ENCODE measurements at places on chromosomes 3 and 15. TPM values are rescaled to one million over a fixed set of nuclear protein-coding genes. Genes with fewer than 3 reads are reported as not detected.

Gene PTX3
- 684 TPM for total RNA-seq

Gene ITGA11
- total RNA-seq, result 0.14 TPM

Gene SPINT1
- 0.93 TPM for total RNA-seq

Gene GMPPB
- 42.0 TPM for total RNA-seq

Gene PPM1L
- 4.5 TPM for total RNA-seq

Gene SMCO1
- total RNA-seq, result not detected

Gene FANCD2OS
- not detected for total RNA-seq

Gene GABRR3
- not detected for total RNA-seq

Gene CCR3
- not detected for total RNA-seq

Gene TNFAIP8L3
- total RNA-seq, result 60.8 TPM

Gene KCNMB3
- total RNA-seq, result 1.6 TPM

Gene CCDC66
- 30.5 TPM for total RNA-seq

Gene ACOX2
- total RNA-seq, result 4.5 TPM
